ENCODE measurements at places on chromosomes 5 and 9. TPM values are rescaled to one million over a fixed set of nuclear protein-coding genes. Genes with fewer than 3 reads are reported as not detected.

The STOML2 gene
- total RNA-seq, result 81.9 TPM

The FST gene
- total RNA-seq, result 2.7 TPM

The THBS4 gene
- 1.4 TPM for total RNA-seq

The RAD23B gene
- 76.5 TPM for total RNA-seq

The UBE2QL1 gene
- total RNA-seq, result 0.31 TPM

The N4BP3 gene
- 5.6 TPM for total RNA-seq

The SLC25A46 gene
- total RNA-seq, result 39.4 TPM

The ARHGEF28 gene
- 66.3 TPM for total RNA-seq

The SLC6A18 gene
- not detected for total RNA-seq

The PLCXD3 gene
- 11.7 TPM for total RNA-seq
